Esophagus squamous epithelium (tissue), 5 donors: ENCODE measurements at places on chromosomes 11 and 22.

GRCh38 chr11:75279273-75279672 is 38.7 kb downstream of the TPBGL start:
- no peak for DNase-seq

- no peak for DNase-seq
Measured at GRCh38 chr11:67243051-67243450, 23.2 kb upstream of the GRK2 start.

GRCh38 chr11:130636722-130637464 is 188.4 kb downstream of the ADAMTS15 start:
- DNase-seq = no peak

DNA sequence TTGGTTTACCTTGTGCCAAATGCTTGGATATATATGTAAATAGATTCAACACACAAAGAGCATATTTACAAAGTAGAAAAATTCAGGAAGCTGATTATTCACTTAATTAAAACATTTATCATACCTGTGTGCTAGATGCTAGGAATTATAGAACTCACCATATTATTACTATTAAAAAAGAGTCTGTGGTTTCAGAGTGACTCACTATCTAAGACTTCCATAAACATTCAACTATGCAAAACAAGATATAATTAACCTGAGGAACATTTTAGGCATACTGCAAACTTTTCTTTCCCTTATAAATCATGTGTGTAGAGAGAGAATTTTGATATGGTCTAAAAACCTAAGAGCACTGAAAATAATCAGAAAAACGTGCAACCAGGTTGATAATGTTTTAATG is 27.3 kb downstream of the CTSC start:
- no peak for DNase-seq

- no peak for DNase-seq
Measured at GRCh38 chr22:26429458-26430286, 612 bp downstream of the ASPHD2 start.

GRCh38 chr11:10498022-10498400 is 42.9 kb downstream of the AMPD3 start:
- no peak for DNase-seq

DNA sequence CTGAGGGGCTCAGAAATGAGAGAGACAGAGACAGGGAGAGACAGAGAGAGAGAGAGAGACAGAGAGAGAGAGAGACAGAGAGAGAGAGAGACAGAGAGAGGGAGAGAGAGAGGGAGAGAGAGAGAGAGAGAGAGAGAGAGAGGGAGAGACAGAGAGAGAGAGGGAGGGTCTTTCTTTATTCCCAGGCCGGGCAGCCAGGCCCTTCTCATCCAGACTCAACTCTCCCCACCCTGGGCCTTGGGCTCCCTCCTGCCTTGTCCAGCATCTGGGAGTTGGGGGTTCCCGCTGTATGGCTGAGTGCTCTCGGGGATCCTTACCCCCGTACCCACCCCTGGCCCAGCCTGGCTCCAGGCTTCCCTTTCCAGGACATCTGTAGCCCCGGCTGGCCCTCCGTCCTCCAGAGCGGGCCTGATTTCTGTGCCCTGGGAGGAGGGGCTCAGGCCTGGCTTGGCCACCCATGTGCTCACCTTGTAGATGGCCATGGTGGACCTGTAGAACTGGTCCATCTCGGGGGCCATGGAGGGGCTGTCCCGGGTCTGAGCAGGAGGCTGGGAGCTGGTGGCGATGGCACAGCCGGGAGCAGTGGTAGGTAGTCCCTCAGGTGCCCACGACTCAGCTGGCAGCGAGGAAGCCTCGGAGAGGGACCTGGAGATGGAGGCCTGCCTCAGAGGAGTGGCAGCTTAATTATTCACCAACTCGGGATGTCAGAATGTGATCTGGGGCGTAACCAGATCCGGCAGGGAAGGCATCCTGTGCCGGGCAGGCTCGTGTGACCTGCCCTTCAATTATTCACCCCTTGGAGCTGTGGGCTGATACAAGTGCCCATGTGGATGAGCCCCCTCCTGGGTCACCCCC is at the start of gene BAIAP2L2:
Gene BAIAP2L2 (minus strand): TSS at position 677 of the 855 bp plus-strand sequence. CDS start 159 bp downstream, at position 518.
- DNase-seq = no peak

DNA sequence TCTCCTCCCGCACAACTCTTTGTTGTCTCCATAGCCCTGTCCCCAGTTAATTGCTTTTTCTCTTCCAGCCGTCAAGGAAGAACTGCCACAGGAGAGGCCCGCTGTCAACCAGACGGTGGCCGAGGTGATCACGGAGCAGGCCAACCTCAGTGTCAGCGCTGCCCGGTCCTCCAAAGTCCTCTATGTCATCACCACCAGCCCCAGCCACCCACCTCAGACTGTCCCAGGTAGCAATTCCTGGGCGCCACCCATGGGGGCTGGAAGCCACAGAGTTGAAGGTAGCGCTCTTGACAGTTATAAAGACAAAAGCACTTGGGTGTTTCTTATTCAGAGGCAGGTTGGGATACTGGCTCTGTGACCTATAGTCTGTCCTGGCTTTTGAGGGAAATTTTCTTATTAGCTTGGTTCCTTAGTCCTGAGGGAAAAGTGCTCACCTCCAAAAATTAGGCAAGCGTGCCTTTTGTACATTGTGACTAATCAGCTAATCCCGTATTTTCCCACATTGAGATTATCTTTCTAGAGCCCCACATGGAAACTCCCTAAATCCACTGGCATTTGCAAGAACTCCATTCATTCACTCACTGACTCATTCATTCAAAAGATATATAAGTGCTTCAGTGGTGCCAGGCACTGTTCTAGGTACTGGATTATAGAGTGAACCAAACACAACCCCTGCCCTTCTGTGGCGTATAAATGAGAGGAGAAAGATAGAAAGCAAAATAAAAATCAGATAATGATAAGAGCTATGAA is 65.9 kb downstream of the KREMEN1 start:
- DNase-seq = no peak

DNA sequence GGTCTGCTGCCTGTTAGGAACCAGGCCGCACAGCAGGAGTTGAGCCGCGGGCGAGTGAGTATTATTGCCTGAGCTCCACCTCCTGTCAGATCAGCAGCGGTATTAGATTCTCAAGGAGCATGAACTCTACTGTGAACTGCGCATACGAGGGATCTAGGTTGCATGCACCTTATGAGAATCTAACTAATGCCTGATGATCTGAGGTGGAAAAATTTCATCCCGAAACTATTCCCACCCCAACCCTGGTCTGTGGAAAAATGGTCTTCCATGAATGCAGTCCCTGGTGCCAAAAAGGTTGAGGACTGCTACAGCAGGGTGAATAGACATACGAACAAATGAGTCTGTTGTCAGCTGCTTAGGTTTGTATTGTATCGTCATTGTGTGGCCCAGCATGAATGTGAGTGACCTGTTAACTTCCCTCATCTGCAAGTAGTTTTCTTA is 29.8 kb downstream of the RNF141 start:
- DNase-seq = no peak

DNA sequence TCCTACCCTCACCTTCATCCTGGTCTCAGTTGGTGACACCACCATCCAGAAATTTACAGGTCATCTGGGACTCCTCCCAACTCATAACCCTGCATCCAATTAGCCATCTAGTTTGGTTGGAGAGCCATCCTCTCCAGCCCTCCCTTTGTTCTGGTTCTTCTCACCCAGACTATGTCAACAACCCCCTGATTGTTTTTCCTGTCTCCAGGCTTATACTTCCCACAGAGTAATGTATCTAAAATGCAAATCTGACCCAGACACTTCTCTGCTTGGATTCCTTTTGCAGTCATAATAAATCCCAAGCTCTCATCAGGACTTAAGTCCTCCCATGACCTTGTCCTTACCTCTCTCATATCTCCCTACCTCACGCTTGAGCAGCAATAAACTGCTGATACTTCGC is 3.0 kb downstream of the TTC12 start:
- DNase-seq = no peak

DNA sequence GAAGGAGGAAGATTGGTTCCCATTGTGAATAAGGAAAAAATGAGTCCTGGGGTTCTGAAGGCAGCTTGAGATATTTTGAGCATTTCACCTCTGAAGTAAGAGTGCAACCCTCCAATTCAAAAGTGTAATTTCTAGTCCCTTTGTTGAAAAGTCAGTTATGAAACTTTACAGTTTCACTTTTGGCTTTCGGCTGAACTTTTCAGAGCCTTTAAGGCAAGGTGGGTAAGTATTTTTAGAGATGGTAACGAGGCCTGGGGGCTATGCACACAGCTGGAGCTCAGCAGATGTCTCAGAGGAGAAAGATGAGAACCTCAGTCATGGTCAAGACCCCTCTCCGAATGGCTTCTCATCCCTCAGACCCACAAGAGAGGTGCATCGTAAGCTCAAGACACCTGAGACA is 267.6 kb downstream of the KIRREL3 start:
- no peak for DNase-seq

DNA sequence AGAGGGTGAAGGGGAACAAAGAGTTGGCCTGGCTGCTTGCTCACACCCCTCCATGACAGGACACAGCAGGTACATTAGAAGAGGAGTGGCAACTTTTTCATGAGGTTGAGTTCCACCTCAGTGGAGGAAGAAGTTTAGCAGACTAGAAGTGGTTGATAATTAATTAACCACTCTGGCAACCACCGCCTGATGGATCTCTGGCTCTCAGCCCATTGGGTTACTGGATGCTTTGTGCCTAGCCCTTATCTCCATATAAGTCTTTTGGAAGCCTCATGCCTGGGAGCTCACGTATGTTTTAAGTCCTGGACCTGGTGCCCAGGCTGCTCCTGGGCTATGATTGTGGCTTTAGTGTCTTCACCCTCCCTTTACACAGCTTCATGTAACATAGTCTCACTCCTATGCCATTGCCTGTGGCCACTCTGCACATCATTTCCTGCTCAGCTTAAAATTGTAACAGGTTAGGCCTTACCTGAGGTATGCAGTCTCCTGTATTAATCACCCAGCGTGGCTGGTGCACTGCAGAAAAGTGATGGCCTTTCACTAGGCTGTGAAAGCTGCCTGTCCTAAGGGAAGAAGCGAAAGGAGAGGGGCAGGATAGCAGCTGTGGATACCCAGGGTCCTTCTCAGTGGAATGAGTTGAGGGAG is 72.7 kb upstream of the CRTAM start:
- no peak for DNase-seq

DNA sequence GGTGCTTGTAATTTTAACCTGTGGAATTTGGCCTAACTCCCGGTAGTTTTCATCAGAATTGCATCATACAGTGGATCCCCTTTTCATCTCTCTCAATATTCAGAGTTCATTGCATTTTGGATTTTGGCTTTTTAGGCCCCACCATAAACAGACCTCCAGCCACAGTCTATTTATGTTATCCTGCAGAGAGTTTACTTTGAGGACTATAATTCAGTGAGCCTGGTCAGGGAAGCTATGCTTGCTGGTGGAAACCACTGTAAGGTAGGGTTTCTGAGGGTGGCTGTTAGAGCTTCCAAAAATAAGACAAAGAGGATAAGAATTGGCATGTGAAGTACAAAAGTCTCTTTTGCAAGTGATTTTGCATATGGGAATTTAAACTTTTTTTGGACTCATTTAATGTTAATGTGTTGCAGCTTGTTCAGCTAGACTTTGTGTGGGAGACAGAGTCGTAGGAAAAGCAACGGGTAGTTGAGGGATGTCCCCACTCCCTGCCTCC is 34.8 kb upstream of the DDI1 start:
- DNase-seq = no peak

DNA sequence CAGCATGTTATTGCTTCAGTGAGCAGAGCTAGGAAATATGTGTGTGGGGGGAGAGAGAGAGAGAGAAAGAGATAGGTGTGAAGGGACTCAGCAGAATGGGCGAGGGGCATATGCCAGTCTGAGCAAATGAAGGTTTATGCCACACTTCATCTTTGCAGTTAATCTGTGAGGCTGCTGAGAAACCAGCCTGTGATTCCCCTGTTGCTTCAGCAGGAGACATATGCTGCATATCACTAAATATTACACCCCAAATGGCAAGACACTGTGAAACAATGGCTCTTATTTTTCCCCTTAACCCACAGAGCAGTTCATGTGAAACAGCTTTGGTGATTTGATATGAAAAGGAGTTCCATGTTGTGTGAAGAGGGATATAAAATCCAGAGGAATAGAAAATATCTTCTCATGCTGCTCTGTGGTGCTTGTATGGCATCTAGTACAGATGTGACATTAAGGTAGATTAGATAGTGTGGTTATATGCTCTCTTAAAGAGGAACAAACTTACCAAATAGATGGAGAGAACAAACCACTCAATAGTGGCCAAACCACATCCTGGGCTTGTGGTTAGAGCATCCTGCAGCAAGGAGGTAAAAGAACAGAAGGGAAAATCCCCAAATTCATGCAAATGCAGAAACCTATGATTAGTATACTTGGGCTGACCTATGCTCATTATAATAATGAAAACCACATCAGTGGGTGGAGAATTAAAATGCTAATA is 864.2 kb downstream of the FAM181B start:
- DNase-seq = no peak

GRCh38 chr22:36252754-36253522 is at the start of gene APOL1:
TSS of gene APOL1 (plus strand) at chr22:36253133. CDS start at chr22:36254956, 1,823 bp downstream.
- DNase-seq = no peak

DNA sequence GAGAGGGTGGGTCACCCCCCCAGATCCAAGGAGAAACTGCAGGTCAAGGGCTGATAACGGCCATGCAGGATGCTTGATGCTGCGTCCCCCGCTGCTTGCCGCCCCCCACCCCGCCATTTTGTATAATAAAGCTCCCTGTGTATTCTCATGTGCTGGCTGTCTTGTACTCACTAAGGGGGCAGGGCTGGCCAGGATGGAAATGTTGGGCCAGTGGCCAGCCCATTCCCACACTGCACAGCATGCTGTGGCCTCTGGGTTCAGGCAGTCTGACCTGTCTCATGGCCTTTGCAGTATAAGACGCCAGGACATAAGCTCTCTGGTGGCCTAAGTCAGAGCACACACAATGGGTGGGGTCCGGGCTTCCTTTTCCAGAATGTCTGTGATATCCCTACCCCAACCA is 421 bp upstream of the PRR33 start:
- DNase-seq = no peak

- no peak for DNase-seq
Measured at GRCh38 chr11:26021017-26021416, 310.9 kb upstream of the ANO3 start.

DNA sequence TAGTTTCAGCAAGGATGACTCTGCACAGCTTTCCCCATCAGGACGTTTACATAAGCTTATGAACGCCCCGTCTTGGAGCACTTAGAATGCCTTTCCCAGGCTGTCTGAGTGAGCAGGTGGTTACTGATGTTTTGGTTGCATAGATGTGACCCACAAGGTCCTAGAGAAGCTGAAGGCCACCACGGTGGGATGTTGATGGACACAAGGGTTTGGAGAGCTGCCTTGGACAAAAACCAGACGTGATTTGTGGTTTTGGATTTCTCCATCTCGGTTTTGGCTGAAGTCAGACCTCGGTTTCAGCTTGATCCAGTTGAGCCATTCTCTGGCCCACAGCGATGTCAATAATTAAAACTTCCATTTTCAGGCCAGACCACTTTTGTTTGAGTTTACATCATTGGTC is 151.9 kb downstream of the LDLRAD3 start:
- no peak for DNase-seq

DNA sequence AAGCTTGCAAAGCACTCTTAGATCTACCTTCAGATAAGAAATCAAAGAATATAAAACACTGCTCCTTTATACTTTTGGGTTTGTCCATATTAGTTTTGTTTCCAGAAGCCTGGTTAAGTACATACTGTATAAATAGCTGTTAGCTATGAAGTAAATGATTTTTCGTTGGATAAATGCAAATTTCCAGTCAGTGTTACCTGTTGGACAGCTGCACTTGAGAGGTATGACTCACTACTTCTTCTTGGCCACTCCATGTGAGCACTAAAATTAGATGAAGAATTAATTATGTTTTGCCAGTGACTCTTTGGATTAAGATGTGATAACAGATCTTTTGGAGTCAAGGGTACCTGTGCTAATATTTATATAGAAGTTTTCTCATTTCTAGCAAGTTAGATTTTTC is 9.5 kb upstream of the TSG101 start:
- DNase-seq = no peak

GRCh38 chr11:128361451-128362020 is 225.8 kb downstream of the ETS1 start:
- DNase-seq = no peak

GRCh38 chr22:41341990-41342389 is 39.8 kb upstream of the TEF start:
- no peak for DNase-seq
